ENCODE measurements at places on chromosomes 16 and 17. TPM values are rescaled to one million over a fixed set of nuclear protein-coding genes. Genes with fewer than 3 reads are reported as not detected.

Gene MLKL
- 1.7 TPM for polyA plus RNA-seq

Gene UNC13D
- 20.5 TPM for polyA plus RNA-seq

Gene MYL11
- not detected for polyA plus RNA-seq

Gene OR2C1
- polyA plus RNA-seq = not detected

Gene ASPHD1
- polyA plus RNA-seq = not detected

Gene VWA3A
- not detected for polyA plus RNA-seq

Gene STX1B
- not detected for polyA plus RNA-seq

Gene MPP3
- not detected for polyA plus RNA-seq

Gene KRTAP17-1
- not detected for polyA plus RNA-seq

Gene ABCC3
- polyA plus RNA-seq = 0.99 TPM

Gene KRTAP4-1
- polyA plus RNA-seq = not detected

Gene HOXB8
- polyA plus RNA-seq = not detected

Gene DOC2B
- not detected for polyA plus RNA-seq

Gene KRT27
- not detected for polyA plus RNA-seq

Gene TENT4B
- polyA plus RNA-seq = 8.5 TPM

Gene SNAI3
- polyA plus RNA-seq = 6.3 TPM

Gene TBC1D3I
- polyA plus RNA-seq = 0.36 TPM

Measured in naive B cell (primary cell).